Fibroblast of mammary gland (primary cell): ENCODE measurements at places on chromosomes 4 and X.

GRCh38 chr4:40492691-40493090 is 137.0 kb downstream of the RBM47 start:
- no peak for DNase-seq

GRCh38 chr4:107034996-107035818 is 906 bp downstream of the DKK2 start:
- DNase-seq, result peak; percentile 27

DNA sequence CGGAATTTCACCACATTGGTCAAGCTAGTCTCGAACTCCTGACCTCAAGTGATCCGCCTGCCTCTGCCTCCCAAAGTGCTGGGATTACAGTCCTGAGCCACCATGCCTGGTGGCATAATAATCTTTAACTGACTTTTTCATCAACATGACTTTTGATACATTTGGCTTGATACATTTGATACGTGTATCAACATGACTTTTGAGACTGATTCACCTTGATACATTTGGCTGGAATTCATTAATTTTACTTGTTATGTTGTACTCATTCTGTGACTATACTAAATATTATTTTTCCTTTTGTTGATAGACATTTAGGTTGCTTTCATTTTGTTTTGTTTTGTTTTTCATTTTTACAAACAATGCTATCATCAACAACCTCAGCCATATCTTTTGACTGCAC is 6.3 kb downstream of the TMEM154 start:
- no peak for DNase-seq

DNA sequence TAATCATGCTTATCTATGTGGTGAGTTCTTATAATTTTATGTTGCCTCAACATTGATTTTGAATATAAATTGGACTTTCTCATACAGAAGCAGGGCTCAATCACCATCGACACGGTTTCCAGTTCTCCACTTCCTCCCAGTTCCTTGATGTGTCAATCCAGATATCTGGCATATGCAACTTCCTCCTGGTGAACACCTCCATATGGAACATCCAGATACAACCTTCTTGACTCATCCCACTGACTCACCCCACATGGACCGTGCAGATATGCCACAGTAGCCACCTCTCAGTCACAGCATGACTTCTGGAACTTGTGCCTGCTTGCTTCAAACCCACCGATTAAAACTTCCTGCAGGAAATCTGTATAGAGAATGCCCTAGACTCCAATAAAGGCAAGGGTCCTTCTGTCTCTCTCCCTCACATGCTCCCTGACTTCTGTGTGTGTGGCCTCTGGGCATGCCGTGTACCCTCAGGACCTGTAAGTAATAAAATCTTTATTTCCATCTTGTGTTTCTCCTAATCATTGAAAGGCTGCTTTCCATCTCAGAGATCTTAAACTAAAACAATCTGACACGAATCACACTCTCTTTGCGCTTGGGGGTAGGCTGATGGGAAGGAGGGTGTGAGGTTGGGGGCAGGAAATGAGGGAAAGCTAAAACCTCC is 67.0 kb downstream of the HTRA3 start:
- DNase-seq, result peak; percentile 56

DNA sequence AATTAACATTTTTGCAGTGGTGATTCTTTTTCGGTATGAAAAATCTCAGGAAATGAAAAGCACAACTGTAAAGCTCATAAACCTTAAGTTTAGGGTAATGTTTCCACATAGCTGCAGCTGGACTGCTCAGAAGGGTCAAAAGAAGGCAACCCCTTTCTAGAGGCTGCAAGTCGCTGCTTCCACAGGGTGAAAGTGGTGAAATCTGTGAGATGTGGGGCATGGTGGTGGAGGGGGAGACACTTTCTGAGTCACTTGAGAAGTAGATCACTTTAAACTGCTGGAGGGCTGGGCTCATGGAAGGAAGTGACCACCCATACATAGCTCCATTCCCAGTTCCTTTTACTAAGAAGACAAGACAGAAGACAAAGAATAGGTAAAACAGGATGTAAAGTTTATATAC is 8.7 kb downstream of the SFRP2 start:
- DNase-seq, result no peak

DNA sequence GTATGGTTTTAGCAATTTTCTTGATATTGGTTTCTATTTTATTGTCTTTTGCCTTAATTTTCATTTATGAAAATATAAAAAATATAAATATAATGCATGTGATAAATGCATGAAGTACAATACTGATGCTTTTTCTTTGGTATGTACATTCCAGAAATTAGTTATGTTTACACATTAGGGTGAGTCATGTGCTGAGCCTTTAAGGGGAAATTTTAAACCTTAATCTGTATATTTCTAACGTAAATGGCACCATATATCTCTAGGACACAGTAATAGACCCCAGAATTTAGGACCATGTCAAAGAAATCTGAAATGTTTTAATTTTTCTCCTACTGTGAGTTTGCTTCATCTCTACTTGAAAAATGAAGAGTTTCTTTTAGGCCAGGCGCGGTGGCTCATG is 117.8 kb upstream of the SPRY1 start:
- no peak for DNase-seq

- DNase-seq, result no peak
These were observed 76.2 kb upstream of the DDX3X start for GRCh38 chrX:41257801-41258200.

- DNase-seq, result no peak
These were observed 119.0 kb upstream of the UGT8 start for GRCh38 chr4:114479595-114479994.

GRCh38 chr4:83013902-83014301 is 3.3 kb upstream of the LIN54 start:
- DNase-seq, result no peak

- peak; percentile 34 for DNase-seq
These were observed 185.6 kb upstream of the BANK1 start for GRCh38 chr4:101604976-101605375.

DNA sequence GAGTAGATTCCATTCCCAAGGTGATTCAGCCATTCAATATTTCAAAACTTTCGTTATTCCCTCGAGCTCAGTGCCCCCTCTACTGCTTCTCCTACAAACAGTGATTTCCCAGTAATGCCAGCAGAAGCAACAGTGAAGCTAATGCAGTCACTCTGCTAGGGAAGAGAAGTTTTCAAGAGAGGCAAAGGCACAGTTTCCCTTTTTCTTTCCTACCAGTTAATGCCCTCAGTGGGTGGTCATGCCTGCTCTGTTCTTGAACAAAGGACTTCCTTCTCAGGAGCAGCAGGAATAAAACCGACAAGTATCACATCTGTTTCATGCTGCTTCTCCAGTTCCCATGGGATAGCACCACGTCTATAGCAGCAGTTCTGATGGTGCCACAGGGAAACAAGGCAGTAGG is 317.2 kb downstream of the TENM3 start:
- DNase-seq, result no peak

DNA sequence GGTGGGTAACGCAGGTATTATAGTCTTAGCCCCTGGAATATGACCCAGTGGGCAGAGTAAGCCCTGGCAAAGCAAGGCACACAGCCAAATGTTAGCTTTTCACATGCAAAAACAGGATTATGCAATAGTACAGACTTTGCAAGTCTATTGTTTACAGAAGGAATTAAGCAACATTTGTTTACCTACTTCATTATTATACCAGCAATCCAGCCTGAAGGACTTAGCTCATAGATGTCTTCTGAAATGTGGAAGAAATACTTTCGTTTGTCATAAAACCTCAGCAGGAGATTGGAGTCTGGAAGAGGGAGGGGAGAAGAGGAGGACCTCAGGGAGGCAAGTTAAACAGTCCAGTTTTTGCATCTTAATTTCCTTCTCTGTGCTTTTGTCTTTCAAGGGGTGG is 226.7 kb upstream of the CENPE start:
- DNase-seq, result peak; percentile 19

DNA sequence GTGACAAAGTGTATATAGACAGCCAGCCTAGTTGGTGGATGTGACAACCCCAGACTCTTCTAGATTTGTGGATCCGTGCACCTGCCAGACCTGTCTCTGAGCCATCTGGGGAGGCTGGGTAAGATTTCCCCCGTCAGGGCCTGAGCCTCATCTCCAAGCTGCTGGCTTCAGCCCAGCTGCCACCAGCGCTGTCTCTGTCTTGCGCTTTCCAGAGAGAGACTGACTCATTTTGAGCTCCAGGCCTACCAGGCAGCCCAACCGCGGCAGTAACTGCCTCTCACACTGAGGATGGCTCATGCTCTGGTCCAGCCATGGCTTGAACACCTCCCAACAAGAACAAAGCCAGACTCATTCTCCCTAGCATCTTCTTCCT is 26.4 kb downstream of the NOP14 start:
- DNase-seq, result peak; percentile 89

DNA sequence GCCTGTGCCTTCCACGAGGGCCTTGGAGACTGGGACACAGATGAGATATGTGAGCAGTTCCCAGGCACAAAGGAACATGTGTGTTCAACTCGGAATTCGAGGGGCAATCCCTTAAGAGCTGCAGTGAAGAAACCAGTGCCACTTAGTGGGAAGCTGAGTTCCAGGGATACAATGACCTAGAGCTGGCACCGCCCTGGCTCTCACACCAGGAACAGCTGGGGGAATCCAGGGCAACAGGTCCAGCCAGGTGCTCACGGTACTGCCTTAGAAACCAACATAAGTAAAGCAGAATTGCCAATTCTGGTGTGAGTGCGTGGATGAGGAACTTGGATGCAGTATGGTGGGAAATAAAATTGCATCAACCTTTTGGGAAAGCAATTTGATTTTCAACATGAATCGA is 122.9 kb downstream of the AFAP1 start:
- DNase-seq, result no peak

DNA sequence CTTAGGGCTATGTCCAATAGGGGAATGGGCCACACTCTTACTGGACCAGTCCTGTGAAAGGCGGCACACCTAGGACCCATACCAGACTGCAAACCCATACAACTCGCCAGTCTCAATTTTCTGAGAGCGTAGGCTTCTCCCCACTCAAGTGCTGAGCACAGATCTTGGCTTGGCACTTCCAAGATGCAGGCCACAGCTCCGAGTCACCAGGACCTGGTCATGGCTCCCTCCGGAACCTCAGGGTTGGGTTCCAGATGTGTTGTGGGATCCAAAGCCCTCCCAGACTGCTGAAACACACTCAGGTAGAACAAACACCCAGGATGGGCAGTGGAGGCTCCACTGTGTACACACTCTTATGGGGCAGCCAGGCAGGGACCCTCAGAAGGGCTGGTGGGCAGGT is 103.3 kb downstream of the TMEM144 start:
- DNase-seq, result peak; percentile 75

GRCh38 chr4:6902318-6903042 is 7.1 kb upstream of the TBC1D14 start:
- no peak for DNase-seq

DNA sequence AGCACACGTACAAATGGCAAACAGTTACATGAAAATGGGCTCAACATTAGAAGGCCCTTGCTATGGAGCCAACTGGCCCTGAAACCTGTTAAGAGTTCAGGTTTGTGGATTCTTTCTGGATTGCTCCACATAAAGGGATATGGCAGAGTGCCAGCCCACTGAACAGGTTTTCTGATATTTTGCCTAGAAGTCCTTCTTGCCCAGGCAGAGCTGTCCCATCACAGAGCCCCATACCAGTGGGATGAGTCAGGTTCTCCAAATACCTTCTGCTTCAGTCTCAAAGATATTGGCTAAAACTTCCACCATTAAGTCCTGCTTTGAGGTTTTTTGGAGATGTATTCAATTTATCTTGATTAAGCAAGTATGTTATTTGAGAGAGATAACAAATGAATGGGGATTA is 146.8 kb upstream of the IL1RAPL2 start:
- no peak for DNase-seq

DNA sequence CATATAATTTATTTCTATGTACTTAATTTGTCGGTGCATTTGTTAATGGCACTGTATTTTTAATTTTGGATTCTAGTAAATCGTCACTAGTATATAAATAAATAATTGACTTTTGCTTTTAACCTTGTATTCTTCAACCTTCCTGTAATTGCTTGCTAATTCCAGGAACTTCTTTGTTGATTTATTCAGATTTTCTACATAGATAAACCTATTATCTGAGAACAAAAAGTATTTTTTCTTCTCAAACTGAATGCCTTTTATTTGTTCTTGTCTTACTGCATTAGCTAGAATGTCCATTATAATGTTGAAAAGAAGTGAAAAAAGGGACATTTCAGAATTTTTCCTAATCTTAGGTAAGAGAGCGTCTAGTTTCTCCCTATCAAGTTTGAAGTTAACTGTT is 839.1 kb downstream of the SH3BGRL start:
- DNase-seq, result no peak
